ENCODE measurements at places on chromosomes 12 and 14.
A peak's percentile ranks its signal among the peaks of the same experiment; 100 is the strongest.

GRCh38 chr14:71905031-71905430 lies 27.2 kb upstream of the RGS6 start:
- no peak for DNase-seq

- no peak for DNase-seq
Measured at GRCh38 chr14:90109858-90110257, 48.1 kb downstream of the KCNK13 start.

- DNase-seq: no peak
Measured at GRCh38 chr14:63747846-63748245, 20.0 kb upstream of the SGPP1 start.

- no peak for DNase-seq
Measured at GRCh38 chr14:99175331-99176155, 96.5 kb downstream of the BCL11B start.

- no peak for DNase-seq
Measured at GRCh38 chr12:3117144-3117581, 40.0 kb downstream of the TSPAN9 start.

DNA sequence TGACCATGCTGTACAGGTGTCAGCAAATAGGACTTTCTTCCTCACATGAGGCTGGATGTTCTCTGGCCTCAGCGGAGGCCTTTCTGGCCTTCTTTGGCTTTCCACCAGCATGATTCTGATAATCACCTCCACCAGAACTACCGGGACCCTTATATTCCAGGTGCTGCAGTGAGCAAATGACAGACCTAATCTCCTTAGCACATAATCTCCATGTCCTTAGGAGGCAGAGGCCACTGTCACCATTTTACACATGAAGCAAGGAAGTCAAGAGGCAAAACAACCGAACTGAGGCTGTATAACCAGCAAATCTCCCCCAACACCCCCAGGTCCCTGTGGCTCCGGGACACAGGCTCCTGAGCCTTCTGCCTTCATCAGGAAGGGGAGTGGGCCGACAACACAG lies 91.2 kb downstream of the ITPK1 start:
- no peak for DNase-seq

DNA sequence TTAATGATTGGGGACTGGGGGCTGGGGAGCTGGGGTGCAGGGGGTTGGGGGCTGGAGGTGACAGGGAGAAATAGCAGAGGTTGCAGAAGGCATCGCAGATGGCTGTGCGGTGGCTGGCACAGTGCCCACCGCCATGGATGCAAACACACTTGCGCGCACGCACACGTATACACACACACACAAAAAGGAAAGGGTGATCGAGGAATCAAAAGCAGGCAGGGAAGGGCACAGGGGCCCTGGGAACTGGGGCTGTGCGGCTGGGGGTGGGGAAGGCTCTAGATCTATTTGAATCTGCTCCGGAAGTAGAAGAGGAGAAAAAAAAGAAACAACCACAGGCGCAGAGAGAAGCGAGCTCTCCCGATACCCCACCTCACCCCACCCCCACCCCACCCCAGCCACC lies 39.4 kb downstream of the ZFHX2 start:
- DNase-seq: peak; percentile 97

DNA sequence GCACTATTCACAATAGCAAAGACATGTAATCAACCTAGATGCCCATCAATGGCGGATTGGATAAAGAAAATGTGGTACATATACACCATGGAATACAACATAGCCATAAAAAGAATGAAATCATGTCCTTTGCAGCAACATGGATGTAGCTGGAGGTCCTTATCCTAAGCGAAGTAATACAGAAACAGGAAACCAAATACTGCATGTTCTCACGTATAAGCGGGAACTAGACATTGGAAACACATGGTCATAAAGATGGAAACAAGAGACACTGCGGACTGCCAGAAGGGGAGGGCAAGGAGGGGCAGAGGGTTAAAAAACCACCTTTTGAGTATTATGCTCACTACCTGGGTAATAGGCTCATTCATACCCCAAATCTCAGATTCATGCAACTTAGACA lies 234.1 kb upstream of the PLXNC1 start:
- no peak for DNase-seq

Measured in NCI-H2171 (cell line).